Stimulated activated CD8-positive, alpha-beta memory T cell treated with anti-CD3 and anti-CD28 coated beads, Interleukin-4, amount 100 ng/mL, for 1 hour (primary cell): ENCODE measurements at places on chromosomes 4 and X.

- no peak for DNase-seq
Observed at GRCh38 chr4:174405923-174406322, 116.4 kb downstream of the HPGD start.

DNA sequence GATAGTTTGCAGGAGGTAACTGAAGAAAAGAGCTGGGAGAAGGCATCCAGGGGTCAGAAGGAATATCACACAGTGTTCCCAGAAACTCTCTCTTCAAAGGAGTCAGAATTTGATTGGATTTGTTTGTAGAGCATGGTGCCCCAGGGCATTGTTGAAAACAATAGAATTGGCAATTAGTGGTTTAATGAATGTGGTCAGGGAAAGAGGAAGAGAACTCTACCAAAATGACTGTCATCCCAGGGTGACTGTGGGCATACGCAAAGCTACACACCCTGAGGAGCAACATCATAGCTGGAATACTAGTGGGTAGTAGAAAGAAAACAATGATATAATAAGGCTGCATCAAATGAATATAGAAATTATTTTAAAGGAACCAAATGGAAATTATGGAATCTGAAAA lies 21.5 kb downstream of the TNIP2 start:
- no peak for DNase-seq

DNA sequence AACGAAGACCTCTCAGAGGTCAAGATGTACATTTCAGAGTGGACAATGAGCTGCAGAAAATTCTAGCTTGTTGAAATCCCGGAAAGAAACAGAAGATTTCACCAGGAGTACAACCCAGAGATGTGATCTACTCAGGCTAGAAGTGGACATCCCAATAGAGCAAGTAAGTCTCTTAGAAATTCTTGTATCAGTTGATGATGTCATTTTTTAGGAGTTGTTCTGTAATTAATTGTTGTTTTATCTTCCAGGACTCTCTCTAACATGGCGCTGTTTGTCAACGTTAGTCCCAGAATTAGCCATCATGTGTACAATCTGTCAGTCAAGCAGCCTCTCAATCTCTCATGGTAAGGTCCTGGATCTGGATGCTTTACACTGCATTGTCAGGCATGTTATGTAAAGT lies 174.4 kb downstream of the GRIA3 start:
- no peak for DNase-seq

DNA sequence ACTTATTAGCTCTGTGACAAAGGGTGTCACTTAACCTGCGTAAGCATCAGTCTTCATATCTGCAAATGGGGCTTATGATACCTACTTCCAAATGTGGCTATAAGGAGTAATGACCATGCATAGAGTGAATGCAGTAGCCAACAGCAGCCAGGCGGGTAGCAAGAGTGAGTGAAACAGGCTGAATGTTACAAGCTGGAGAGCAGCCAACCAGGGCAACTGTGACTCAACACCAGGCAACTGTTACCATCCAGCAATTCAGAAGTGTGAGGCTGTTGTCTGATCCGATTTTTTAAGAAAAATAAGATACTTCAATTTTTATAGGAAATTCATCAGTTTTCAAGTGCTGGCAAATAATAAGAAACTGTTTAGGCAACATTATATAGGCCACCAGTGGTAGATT lies 270.2 kb upstream of the TAPT1 start:
- DNase-seq = no peak

GRCh38 chr4:117793845-117794480 lies 240.3 kb upstream of the NDST3 start:
- DNase-seq = no peak

DNA sequence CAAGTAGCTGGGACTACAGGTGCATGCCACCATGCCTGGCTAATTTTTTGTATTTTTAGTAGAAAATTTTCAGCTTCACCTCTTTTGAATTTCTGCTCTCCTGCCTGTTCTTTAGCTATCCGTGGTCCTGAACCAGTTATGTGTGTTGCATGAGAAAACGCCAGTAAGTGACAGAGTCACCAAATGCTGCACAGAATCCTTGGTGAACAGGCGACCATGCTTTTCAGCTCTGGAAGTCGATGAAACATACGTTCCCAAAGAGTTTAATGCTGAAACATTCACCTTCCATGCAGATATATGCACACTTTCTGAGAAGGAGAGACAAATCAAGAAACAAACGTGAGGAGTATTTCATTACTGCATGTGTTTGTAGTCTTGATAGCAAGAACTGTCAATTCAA lies 13.9 kb downstream of the ALB start:
- DNase-seq = no peak

- DNase-seq = no peak
Observed at GRCh38 chr4:171834640-171835039, 21.4 kb downstream of the GALNTL6 start.

DNA sequence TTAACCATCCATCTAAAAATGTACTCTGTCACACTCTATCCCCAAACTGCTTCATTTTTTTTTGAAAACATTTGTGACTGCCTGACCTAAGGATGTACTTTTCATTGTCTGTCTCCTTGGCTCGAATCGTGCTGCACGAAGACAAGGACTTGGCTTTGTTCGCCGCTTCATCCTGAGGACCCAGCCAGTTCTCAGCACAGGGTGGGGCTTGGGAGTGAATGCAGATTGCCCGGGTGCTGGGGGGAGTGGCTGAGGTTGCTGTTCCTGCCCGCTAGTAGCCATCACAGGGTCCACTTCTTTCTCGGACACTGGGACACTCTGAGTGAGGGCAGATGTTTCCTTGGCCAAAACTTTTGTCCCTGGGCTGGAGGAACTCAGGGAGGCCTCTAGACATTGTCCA lies 70.1 kb upstream of the CLCN4 start:
- no peak for DNase-seq

GRCh38 chrX:68732906-68733493 lies 85.5 kb downstream of the STARD8 start:
- peak; percentile 27 for DNase-seq

DNA sequence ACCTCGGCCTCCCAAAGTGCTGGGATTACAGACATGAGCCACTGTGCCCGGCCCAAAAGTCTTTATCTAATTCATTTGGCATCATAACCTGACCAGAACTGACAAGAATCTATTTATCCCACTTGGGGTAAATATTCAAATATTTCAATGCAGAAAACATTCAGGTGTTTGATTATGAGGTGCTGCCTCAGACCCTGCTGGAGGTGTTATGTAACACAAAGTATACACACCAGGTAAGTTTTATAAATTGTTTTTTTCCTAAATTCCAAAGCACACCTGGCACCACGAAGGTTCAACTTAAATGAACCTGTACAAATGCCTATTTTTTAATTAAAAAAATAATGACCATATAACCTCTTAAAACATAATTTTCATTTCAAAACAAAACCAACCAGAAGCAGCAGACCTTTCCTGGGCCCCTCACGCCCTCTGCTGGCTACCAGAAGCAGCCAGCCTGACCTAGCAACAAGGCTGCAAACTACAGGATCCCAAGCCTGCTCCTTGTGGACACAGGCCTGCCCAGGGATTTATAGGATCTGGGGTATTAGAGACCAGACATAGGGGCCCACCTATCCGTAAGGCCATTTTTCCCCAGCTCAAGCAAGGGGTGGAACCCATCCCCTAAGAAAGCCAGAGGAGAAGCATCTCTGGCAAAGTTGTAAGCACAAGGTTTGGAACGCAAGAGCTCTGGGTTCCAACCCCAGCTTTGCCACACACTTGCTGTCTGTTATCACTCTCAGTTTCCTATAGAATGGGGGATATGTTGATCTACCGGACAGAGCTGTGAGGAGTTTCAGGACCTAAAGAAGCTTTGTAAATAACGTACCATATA lies 11.7 kb downstream of the OTUD5 start:
- DNase-seq = no peak

DNA sequence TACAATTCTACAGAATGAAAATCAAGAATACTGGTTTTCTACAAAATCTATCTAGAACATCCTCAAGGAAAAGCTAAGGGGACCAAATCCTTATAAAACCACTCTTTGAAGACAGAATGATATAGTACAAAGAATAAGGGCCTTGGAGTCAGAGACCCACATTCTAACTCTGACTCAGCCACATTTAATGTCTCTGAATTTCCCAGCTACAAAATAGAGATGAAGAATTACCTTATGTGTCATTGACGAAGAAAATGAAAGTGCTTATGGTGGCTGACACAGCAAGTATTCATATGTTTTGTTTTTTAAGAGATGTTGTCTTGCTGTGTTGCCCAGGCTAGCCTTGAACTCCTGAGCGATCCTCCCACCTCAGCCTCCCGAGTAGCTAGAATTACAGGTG lies 35.9 kb upstream of the CXorf38 start:
- no peak for DNase-seq

- no peak for DNase-seq
Observed at GRCh38 chrX:38816155-38816554, 14.9 kb downstream of the MID1IP1 start.

GRCh38 chr4:113232194-113232593 lies 182.7 kb downstream of the ANK2 start:
- DNase-seq = no peak

- DNase-seq = no peak
Observed at GRCh38 chrX:39427906-39428305, 626.6 kb downstream of the MID1IP1 start.

DNA sequence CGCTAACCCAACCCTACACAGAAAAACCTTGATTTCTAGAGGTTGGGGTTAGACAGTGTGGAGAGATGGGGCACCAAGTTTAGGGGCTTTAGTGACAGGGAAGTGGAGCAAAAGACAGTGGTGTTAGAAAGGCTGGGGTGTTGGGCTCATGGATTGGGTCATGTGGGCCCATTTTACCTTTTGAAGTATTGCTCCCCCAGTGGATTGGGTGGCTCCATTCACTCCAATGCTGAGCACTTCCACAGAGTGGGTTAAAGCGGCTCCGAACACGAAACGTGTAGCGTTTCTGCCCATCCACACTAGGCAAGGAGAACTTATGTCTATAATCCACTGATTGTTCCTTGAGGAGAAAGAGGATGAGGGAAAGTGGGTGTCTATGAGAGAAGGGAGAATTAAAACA lies 2.3 kb downstream of the IL2RG start:
- no peak for DNase-seq

GRCh38 chrX:25561190-25561589 lies 545.4 kb upstream of the ARX start:
- no peak for DNase-seq

GRCh38 chrX:117407449-117408150 lies 709.0 kb downstream of the KLHL13 start:
- no peak for DNase-seq

GRCh38 chrX:40736170-40736505 lies 796 bp upstream of the MED14 start:
- peak; percentile 6 for DNase-seq

DNA sequence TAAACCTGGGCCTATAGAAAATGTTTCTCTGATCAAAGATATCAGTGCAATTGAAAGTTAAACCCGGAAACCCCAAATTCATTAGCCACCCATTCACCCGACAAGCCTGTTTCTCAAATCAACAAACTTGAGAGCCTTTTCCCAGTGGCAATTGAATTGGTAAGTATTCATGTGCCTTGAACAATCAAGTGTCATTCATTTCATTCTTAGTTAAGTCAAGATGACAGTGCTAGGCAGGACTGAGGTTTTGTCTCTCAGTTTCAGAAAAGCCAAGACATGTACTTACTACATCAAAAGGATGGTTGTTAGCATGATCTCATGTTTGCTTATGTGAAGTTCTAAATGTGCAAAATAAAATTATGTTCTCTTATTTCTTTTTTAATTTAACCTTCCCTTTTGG lies 32.3 kb downstream of the CC2D2A start:
- DNase-seq = no peak

DNA sequence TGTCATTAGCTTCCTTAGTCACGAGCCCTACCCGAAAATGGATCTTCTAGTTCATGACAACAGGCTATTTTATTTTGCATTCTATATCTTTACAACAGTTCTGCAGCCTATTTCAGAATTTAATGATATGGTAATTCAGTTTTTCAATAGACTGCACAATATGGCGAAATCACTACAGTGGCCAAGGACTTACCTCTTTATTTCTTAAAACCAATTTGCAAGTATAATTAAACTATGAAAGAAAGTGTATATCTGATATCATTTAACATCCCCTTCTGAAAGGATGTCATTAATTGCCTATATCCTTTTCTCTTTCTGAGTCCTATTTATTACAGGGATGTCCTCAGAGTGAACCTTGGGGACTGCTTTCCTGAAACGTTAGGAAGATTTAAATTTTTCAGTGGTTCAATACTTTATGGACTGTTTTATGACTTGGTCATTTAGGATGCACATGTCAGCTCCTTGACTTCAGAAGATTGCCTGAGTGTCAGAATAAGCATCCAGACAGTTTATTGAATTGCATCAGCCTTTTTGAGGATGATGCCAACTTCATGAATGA lies 190.8 kb upstream of the GEMIN8 start:
- DNase-seq = no peak

- no peak for DNase-seq
Observed at GRCh38 chrX:9249051-9249846, 215.3 kb upstream of the FAM9B start.

DNA sequence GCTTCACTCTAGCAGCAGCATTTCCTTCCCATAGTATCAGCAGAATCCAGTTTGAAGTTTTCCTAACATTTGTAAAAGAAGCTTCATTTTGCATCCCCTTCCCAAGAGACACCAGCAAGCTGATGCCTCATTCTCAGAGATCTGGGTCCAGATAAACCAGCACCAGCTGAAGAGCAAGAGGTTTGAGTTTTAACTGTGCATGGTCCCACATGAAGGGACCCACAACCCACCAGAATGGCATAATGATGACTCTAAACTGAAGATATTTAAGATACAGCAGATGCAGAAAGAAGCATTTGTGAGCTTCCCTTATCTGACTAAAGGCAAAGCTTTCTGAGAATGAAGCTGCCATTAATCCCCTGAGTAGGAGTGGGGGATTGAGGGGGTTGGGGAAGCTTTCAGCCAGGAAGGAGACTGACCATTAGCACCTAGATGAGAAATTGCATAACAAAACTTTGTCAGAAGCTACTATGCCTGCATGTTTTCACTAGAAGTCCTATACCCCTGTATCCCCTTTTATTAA lies 18.6 kb downstream of the NUDT6 start:
- DNase-seq = no peak

DNA sequence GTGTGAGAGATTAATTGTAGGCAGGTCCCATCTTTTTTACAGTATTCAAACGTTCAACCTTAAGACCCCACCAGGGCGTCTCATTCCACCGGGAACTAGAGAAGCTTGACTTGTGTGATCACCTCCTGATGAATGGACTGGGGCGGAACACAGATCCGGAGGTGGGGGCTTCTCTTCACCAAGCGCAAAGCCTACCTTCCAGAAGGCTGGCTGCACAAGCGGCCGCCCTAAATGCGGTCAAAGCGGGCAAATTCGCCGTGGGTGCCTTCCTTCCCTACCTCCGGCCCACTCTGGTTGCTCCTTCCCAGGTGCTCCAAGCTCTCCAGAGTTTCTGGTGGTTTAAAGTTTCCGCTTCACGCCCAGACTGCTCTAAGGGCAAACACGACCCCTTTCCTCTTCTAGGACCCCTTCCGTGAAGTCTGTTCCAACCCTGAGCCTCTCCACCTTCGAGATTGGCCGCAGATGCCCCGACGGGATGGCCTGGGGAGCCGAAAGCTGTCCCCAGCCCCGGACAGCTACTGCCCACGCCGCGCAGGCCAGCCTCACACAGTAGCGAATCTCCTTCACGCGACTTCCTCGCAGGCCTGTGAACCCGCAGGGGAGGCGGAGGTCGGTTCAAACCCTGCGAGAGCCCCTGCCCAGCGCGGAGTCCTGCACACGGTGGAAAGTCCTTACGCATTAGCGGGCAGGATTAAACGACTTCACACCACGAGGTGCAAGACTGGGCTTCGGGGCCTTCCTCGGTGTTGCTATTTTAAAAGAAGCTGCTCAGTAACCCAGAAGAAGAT lies 1.6 kb upstream of the WWC2 start:
- DNase-seq = no peak

- no peak for DNase-seq
Observed at GRCh38 chr4:178963446-178964045, 1521.3 kb upstream of the AGA start.
